Epithelial cell of alveolus of lung (primary cell): ENCODE measurements at places on chromosomes 1 and 21. TPM values are rescaled to one million over a fixed set of nuclear protein-coding genes. Genes with fewer than 3 reads are reported as not detected.

The PBXIP1 gene
- 67.4 and 92.9 TPM in 2 replicates for total RNA-seq

The PTPRC gene
- not detected in 2 replicates for total RNA-seq

The CHI3L2 gene
- total RNA-seq: 0.48 TPM in 1 of 2 replicates, not detected in the other

The CFAP74 gene
- total RNA-seq: not detected in 2 replicates

The RPTN gene
- total RNA-seq: not detected in 2 replicates

The OR10X1 gene
- not detected in 2 replicates for total RNA-seq

The RFX5 gene
- 22.2 and 25.4 TPM in 2 replicates for total RNA-seq

The CD101 gene
- under 0.01 and 0.32 TPM in 2 replicates for total RNA-seq

The TMEM61 gene
- 0.26 TPM in 1 of 2 replicates, not detected in the other for total RNA-seq

The ACTRT2 gene
- total RNA-seq: not detected in 2 replicates

The SYPL2 gene
- total RNA-seq: under 0.01 and 0.32 TPM in 2 replicates

The SPRR2F gene
- total RNA-seq: not detected in 2 replicates

The MSH4 gene
- not detected in 2 replicates for total RNA-seq

The WDR4 gene
- 7.8 and 8.6 TPM in 2 replicates for total RNA-seq
